Right renal pelvis (tissue), 4 donors: ENCODE measurements at places on chromosomes 1 and 21. TPM values are rescaled to one million over a fixed set of nuclear protein-coding genes. Genes with fewer than 3 reads are reported as not detected.
A peak's percentile ranks its signal among the peaks of the same experiment; 100 is the strongest.

DNA sequence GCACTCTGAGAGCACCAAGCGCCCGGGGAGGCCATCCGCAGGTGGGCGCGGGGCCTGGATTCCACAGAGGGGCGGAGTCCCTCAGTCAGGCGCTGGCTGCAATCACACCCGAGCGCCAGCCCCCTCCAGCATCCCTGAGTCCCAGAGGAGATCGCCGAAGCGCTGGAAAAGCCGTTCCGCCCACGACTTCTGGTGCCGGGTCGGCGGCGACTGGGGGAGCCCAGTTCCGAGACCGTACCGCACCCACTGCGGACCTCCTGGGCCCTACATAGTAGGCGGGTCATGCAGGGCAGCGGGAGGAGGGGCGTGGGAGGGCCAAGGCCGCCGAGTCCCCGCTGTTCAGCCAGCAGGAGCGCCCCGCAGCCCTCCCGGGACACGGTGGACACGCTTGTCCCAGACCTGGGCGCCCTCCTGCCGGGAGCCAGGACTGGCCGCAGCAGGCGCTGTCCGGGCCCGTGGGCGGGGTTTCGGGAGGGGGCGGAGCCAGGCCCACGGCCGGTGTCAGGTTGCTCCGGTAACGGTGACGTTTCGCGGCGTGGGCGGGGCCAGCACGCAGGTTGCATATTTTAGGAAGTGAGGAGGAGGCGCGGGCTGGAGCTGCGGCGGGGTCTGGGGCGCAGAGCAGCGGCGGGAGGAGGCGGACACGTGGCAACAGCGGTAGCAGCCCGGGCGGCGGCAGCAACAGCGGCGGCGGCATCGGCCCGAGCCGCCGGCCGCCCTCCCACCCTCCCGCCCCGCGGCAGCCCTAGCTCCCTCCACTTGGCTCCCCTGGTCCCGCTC, at the start of gene ATP1A1:
ATP1A1 (plus strand) TSS at position 594 of the 780 bp plus-strand sequence. CDS start 268 bp downstream, outside the sequence.
- DNase-seq = peak; percentile 91

The GPR3 gene
- 1.0 TPM for polyA plus RNA-seq

The MTARC2 gene
- polyA plus RNA-seq = 54.5 TPM

GRCh38 chr1:65423884-65424572, 3.6 kb downstream of the LEPR start:
- no peak for DNase-seq

The RGS4 gene
- polyA plus RNA-seq = 14.1 TPM

- no peak for DNase-seq
These were observed 19.7 kb upstream of the ABCG1 start for GRCh38 chr21:42198929-42199867.

GRCh38 chr1:2443277-2444137, 31.1 kb upstream of the PEX10 start:
- DNase-seq = no peak

GRCh38 chr1:21365036-21365435, 74.8 kb upstream of the ECE1 start:
- no peak for DNase-seq

The DNAJC6 gene
- polyA plus RNA-seq = 6.2 TPM

DNA sequence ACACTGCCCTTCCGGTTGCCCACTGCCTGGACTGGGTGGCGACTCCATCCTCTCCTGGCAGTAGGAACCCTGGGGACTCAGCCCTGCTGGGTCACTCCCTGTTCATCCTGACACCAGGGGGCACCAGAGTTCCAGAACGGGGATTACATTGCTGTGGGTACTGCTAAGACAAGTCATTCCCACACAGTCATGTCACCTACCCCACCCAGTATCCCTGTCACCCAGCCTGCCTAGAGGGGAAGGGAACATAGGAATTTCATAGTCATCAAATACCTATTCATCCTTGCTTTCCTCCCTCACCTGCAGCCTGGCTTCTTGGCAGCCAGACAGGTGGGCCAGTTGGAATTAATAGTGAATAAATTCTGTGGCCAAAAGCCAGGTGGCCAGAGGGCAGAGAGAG, 9.8 kb upstream of the SFN start:
- no peak for DNase-seq

DNA sequence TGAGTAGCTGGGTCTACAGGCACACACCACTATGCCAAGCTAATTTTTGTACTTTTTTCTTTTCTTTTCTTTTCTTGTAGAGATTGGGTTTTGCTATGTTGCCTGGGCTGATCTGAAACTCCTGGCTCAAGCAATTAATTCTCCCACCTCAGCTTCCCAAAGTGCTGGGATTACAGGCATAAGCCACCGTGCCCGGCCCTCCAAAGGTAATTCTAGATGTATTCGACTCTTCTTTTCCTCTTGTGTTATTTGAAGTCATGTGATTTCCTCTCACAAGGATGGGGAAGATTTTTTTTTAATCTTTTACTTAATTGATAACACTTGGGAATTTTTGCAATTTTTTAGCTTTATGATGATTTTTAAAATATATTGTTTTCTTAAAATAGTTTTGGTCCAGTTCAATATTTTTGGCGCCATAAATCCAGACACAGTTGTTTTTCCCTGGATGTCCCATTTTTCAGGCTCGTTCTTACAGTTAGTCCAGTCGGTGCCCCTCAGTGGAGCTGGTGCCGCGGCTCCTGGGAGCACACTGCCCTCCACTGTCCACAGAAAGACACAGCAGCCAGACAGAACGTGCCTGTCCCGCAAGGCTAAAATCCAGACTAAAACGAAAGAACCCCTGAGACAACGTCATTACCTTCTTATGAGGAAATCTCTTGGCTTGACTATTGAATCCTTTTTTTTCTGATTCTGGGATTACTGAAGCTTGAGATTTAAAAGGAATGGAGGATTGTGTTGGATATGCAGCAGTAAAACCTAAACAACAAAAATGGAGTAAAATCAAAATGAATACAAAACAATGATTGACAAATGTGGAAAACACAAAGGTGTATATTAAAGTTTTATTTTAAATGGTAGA, 22.4 kb downstream of the STPG1 start:
- DNase-seq = no peak

The PDIK1L gene
- 22.2 TPM for polyA plus RNA-seq

GRCh38 chr1:236602171-236602570, 2.1 kb downstream of the HEATR1 start:
- DNase-seq = no peak

GRCh38 chr1:29964718-29965533, 728.6 kb downstream of the PTPRU start:
- no peak for DNase-seq

DNA sequence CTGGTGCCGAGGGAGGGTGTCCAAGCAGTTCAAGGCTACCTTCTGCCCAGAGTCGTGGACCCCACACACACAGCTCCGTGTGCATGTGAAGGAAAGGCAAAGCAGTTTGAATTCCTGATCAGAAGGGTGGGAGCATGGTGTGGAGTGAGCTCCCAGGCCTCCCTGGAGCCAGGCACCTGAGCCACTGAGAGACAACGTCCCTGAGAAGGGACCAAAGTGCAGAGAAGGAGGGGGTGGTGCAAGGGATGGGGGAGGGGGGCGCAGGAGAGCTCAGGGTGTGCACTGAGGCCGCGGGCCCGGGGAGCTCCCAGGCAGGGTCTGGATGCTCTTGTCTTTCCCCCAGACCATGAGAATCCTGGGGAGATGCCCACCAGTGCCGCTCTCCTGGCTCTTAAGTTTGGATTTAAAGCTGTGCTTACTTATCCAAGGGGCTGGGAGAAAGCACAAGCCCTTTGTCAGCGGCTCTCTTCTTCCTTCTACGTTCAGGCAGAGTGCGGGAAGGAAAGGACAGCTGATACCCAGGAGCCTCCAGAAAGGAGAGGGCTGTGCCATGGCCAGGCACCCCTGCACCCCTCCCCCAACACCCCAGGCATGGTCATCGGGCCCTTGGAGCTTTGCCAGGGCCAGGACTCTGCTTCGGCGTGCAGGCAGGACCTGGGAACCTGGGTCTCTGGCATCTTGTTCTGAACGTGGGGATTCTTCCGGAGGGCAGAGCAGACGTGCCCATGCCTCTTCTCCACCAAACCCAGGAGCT, 24.1 kb downstream of the ACTA1 start:
- DNase-seq = no peak

The TTC3 gene
- polyA plus RNA-seq = 156 TPM

GRCh38 chr1:21497466-21498061, 11.7 kb upstream of the ALPL start:
- DNase-seq = peak; percentile 58

GRCh38 chr21:38166173-38166535, 90.6 kb upstream of the KCNJ15 start:
- no peak for DNase-seq

- no peak for DNase-seq
These were observed 144.5 kb downstream of the SLC45A1 start for GRCh38 chr1:8462371-8462892.

The OR2T11 gene
- polyA plus RNA-seq = not detected

GRCh38 chr21:40257342-40257741, 390.1 kb downstream of the PCP4 start:
- no peak for DNase-seq

DNA sequence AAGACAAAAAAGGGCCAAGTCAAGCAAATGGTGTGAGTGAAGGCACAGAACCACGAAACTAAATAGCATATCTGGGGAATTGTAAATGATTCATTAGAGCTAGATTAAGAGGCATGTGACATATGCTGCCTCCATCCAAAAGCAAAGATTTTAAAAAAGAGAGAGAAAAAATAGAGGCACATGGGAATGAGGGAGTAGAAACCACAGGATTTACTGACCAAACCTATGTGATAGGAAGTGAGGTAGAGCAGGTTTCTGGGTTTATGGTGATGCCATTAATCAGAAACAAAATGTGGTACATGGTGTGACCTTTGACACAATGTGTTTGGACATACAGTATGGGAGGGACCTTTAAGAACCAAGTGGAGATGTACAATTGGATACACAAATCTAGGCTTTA, 13.6 kb downstream of the C1orf52 start:
- no peak for DNase-seq

- DNase-seq = no peak
These were observed 1.1 kb downstream of the CR2 start for GRCh38 chr1:207455183-207455754.

The SPRR3 gene
- polyA plus RNA-seq = not detected

The CA6 gene
- polyA plus RNA-seq = not detected

The PWP2 gene
- polyA plus RNA-seq = 6.2 TPM

GRCh38 chr1:157154940-157155514, 16.8 kb upstream of the ETV3 start:
- no peak for DNase-seq
